ENCODE measurements at places on chromosomes 16 and 17.

GRCh38 chr16:23365602-23366240 is 63.6 kb downstream of the SCNN1B start:
- DNase-seq, result no peak

GRCh38 chr17:78039581-78039980 is 81.1 kb downstream of the TNRC6C start:
- DNase-seq, result no peak

DNA sequence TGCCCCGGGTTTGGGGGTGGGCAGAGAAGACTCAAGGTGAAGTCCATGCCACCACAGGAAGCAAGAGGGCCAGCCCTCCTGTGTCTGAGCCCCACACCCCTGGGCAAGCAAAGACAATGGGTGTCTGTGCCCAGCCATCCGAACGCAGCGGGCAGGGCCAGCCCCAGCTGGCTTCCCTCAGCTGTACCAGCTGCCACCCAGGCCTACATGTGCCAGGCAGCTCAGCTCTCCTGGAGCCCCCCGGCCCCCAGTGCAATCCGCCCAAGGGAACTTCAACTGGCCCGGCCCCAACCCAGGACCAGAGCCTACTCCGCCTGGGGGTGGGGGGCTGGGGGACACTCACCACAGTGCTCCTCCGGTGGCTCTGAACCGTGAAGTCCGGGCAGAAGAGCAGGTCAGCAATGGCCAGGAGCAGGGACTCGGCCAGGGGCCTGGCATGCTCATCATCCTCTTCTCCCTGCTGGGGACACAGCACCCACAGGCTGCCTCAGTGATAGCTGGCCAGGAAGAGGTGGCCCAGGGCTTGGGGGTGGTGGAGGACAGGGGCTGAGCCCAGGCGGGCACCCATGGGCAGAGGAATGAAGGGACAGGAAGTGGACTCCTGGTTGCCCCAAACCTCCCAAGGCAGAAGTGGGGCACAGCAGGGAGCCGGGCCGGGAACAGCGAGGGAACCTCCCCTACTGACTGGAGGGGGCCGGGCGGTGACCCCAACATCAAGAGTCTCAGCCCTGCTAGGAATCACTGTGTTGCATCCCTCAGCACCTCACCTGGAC is 9.8 kb downstream of the HID1 start:
- DNase-seq, result no peak

- DNase-seq, result no peak
Measured at GRCh38 chr16:66741950-66742808, 9.2 kb downstream of the DYNC1LI2 start.

- DNase-seq, result no peak
Measured at GRCh38 chr16:78363843-78364555, 264.5 kb downstream of the WWOX start.

DNA sequence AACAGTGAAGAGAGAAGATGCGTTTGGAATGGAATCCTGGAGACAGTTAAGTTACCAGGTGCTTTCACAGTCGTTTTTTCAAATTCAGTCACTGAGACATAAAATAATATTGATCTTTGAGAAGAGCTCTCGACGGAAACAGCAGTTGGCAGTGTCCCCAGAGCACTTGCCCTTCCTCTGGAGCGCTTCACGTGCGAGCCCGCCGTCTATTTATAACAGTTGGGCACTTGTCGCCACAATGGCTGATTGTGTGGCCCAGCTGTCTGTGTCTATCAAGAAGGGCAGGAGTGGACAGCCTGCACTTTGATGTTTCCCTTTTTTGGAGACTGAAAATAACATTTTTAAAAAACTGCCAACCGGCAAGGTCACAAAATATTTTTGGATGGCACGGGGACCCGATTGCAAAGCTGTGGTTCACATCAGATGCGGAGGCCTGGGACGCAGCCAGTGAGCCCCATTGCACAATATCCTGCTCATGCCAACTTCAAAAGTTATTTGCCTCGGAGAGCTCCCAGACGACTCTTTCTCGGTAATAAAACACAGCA is 62.9 kb downstream of the ADCY9 start:
- DNase-seq, result no peak

DNA sequence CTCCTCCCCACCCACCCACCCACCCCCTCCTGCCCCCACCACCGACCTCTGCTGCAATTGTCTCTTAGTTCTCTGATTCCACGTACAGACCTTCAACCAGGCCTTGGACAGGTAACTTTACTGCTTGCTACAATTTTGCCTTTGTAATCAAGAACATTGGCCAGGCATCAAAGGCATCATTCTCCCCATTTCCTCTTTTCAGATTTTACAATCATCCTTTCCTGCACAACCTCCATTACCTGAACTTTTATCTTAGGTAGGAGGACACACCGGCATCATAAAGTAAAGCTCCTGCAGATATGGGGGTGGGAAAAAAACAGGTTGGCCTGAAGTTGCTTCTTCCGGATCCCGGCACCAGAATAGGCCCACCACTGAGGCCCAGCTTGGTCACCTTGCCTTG is 25.7 kb upstream of the SUPT4H1 start:
- no peak for DNase-seq

- DNase-seq, result no peak
Measured at GRCh38 chr17:75342996-75343395, 53.8 kb upstream of the SLC25A19 start.

DNA sequence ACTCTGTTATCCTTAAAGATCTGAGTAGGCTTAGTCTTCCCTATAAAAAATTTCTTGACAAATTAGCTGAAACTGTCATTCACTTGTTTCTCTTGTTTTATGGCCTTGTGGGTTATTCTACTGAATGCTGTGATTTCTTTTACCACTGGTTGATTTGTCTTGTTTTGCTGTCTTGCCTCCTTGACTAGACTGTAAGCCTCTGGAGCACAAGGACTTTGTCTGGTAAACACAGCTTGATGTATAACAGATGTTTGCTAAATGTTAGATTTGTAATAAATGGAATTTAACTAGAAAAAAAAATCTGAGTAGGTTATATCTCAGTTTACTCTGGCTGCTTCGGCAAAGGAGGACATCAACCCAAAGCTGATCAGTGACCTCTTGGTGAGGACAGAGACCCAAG is 21.6 kb downstream of the VAC14 start:
- DNase-seq, result no peak

- DNase-seq, result no peak
Measured at GRCh38 chr16:4060823-4061222, 55.4 kb downstream of the ADCY9 start.

DNA sequence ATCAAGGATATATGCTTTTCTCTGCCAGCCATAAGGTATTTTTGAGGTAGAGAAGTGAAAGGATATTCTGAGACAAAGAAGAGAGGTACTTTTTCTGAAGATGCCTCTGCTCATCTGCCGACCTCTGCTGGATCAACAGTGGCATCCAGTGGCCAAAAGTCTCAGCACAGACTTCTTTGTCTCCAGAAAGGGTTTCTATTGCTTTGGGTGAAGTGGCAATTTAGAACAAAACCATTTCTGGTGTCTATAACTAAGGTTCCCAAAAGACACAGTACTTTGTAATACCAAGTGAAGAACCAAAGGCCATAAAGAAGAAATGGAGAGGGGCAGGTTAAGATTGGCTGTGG is 155.2 kb upstream of the C17orf78 start:
- DNase-seq, result no peak

GRCh38 chr17:7177191-7177953 is 1.8 kb downstream of the ASGR1 start:
- DNase-seq, result peak; percentile 69

DNA sequence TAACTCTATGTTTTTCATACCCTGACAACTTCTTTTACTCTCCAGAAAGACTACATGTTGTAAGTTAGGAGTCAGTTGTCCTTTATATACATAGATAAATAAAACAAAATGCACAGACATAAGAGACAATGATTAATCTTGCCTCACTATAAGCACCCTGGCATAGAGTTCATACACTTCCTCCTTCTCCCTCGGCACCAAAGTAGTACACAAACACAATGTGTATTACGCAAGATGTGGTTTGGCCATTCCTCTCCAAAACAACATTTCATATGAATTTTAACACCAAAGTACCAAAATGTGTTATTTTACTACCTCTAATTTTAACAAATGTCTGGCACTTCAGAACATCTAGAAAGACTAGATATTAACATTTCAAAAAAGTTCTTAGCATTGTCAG is 17.2 kb upstream of the SLFN11 start:
- DNase-seq, result no peak

GRCh38 chr17:50345432-50346312 is at the start of gene XYLT2:
Gene XYLT2 (plus strand): TSS chr17:50346126. CDS start chr17:50346141, 15 bp downstream.
- DNase-seq, result peak; percentile 91

- DNase-seq, result no peak
Measured at GRCh38 chr17:61568219-61569072, 22.6 kb downstream of the NACA2 start.

GRCh38 chr16:64428463-64429113 is 693.3 kb downstream of the CDH11 start:
- no peak for DNase-seq

- no peak for DNase-seq
Measured at GRCh38 chr17:73835605-73836004, 191.4 kb upstream of the SDK2 start.

GRCh38 chr17:68033636-68034451 is 1.7 kb upstream of the KPNA2 start:
- no peak for DNase-seq

DNA sequence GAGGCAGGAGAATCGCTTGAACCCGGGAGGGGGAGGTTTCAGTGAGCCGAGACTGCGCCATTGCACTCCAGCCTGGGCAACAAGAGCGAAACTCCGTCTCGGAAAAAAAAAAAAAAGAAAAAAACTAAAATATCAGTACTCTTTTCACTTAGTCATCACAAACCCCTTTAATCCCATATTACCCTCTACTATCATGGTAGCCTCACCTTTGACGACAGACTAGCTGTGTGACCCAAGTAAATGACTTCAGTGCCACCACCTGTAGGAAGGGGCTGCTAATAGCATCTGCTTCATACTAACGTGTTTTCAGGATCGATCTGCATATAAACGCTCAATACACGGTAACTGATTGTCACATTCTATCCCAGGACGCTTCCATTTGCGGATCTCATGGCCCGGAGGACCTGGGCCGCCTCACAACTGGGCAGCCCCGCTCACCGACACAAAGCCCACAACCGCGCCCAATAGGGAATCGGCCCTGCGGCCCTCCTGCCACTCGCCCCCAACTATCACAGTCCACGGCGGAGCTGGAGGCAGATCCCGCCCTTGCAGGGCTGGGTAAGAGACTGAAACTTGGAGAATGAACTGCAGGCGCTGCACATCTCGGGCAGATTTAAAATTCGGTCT is 1.1 kb upstream of the ZNF263 start:
- no peak for DNase-seq

DNA sequence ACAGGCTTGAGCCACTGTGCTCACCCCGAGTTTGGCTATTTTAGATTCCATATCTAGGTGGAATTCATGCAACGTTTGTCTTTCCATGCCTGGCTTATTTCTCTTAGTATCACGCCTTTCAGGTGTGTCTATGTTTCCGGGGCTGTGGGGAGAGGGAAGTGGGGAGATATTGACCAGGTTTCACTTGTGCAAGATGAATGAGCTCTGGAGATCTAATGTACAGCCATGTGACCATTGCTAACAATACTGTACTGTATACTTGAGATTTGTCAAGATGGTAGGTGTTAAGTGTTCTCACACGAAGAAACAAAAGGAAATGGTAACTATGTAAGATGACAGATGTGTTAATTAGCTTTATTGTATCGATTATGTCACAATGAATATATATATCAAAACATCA is 199.6 kb downstream of the SHISA9 start:
- no peak for DNase-seq

GRCh38 chr17:62884781-62885180 is 76.7 kb upstream of the MARCHF10 start:
- DNase-seq, result no peak

All from mesothelial cell of epicardium (in vitro differentiated cells).